ENCODE measurements at places on chromosomes 3 and 15.

DNA sequence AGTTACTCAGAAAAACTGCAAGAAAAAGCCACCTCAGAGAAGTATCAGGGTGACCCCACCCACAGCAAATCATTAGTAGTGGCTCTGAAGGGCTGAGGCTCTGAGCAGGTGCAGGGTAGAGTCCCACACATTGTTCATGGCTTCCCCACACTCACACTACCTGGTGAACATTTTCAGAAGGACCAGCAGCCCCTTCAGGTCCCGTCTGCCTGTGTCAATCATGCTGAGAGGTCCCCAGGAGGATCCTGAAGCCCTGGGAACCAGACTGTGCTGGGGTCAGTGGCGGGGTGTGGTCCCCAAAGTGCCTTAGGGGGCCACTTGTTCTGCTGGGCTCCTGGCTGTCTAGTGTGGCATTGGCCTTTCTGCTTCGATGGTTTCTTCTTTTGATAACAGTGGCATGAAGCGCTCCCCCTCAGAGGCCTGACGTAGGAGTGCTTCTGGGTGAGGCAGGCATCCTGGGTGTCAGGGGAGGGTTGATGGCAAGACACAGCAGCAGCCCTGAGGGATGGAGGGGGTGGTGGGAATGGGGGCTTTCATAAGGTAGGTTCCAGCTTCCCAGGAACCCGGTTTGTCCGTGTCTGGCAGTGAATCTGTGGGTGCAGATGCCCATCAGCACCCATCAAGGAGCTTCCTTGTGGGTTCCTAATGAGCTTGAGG lies 19.0 kb upstream of the FANCD2 start:
- no peak for DNase-seq

GRCh38 chr3:194243172-194243837 lies 107.4 kb downstream of the HES1 start:
- no peak for DNase-seq

DNA sequence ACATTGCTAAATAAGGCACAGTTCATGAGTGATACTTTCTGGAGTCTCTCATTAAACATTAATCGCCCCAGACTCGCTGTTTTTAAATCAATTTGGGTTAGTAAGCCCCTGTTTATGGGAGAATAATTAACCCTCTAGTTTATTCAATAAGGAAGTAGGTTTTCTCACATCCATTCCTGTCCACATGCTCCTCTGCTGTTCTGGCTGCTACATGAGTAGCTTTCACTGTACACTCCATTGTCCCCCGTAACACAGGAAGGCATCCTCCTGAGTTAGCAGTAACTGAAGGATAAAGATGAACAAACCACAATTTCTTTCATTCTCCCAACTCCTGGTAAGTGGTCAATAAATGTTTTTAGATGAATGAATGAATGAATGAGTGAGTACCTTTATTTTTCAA lies 378.5 kb downstream of the DIPK2A start:
- DNase-seq = no peak

DNA sequence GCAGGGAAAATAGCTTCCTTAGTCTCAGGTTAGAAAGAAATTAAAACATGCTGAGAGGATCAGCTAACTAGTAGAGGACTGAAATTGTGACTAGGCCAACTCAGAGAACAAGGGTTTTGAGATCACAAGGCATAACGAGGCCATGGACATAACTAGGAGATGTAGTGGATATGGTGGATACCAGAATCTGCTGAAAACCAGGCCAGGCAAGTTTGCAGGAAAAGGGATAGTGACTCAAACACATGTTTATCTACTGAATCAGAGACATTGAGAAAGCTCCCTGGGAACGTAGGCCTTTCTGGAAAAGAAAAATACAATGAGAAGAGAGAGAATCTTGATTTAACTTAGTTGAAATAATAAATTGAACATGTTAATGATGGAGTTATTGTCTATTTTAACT lies 326.5 kb upstream of the GBE1 start:
- no peak for DNase-seq

GRCh38 chr15:82950746-82951370 lies 1.7 kb downstream of the HOMER2 start:
- DNase-seq = no peak

DNA sequence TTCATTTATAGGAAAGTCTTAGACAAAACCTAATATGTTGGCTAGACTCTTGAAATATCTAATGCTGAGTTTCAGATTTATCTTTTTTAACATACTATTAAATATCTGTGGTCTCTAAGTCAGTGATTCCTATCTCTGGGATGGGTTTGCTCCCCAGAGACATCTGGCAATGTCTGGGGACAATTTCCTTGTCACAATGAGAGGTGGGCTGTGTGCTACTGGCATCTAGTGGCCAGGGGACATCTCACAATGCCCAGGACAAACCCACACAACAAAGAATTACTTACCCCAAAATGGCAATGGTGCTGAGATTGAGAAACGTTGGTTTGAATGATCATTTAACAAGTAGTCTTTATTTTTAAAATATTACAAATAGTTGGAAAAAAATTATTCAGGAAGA lies 602.1 kb downstream of the MAGI1 start:
- no peak for DNase-seq

GRCh38 chr15:62280625-62281024 lies 115.5 kb upstream of the C2CD4B start:
- no peak for DNase-seq

GRCh38 chr3:129118745-129119144 lies 2.9 kb downstream of the RAB43 start:
- no peak for DNase-seq

DNA sequence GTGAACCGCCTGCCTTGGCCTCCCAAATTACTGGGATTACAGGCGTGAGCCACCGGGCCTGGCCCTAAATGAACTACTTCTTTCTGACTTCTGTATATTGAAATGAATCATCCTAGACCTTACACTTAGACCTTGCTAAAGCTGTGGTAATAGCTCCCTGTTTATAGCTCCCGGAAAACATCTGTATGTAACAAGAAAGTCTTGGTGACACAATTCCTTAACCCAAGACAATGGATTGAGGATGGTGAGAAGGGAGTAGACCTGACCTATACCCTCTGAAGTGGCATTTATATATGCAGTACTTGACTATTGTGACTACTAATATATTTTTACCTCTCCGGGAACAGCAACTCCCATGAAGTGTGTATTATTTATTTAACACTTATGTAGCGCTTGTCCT lies 48.0 kb upstream of the TBL1XR1 start:
- DNase-seq = no peak

Data from mucosa of gallbladder (tissue), 1 donor.